Smooth muscle cell of the brain vasculature (primary cell): ENCODE measurements at places on chromosomes 1 and 21.

DNA sequence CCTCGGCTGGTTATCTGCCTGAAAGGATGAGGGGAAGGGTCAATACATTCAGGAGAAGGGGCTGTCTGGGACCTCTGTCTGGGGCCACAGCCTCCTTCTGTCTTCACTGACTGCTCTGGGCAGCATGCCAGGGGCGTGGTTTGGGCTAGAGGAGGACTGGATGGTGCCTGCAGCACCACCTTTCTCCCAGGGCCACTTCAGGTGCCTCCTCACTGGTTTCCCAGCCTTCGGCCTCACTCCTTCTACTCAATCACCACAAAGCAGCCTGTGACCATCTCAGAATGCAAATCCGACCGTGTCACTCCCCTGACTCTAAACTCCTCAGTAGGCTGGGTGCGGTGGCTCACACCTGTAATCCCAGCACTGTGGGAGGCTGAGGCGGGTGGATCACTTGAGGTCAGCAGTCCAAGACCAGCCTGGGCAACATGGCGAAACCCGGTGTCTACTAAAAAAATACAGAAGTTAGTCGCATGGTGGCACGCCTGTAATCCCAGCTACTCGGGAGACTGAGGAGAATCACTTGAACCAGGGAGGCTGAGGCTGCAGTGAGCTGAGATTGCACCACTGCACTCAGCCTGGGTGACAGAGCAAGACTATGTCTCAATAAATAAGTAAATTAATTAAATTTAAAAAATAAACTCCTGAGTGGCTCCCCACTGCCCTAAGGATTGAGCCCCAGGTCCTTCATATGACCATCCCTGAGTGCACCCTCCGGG, 50.1 kb upstream of the ECE1 start:
- no peak for DNase-seq

DNA sequence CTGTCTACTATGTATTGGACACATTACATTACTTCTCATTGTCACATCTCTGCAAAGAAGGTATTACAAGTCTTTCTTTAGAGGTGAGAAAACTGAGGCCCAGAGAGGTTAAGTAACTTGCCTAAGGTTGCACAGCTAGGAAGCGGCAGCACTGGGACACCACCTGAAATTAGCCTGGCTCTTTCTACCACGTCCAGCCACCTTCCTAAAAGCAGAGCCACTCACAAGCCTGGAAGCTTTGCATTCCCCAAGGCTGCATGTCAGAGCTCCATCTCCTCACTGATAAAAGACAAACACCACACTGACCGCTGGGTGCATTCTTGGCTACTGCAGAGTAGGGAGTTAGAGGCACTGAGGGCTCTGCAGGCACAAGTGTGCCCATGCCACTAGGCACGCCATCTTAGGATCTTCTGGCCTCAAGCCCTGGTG, 2.4 kb downstream of the CD247 start:
- DNase-seq, result no peak

DNA sequence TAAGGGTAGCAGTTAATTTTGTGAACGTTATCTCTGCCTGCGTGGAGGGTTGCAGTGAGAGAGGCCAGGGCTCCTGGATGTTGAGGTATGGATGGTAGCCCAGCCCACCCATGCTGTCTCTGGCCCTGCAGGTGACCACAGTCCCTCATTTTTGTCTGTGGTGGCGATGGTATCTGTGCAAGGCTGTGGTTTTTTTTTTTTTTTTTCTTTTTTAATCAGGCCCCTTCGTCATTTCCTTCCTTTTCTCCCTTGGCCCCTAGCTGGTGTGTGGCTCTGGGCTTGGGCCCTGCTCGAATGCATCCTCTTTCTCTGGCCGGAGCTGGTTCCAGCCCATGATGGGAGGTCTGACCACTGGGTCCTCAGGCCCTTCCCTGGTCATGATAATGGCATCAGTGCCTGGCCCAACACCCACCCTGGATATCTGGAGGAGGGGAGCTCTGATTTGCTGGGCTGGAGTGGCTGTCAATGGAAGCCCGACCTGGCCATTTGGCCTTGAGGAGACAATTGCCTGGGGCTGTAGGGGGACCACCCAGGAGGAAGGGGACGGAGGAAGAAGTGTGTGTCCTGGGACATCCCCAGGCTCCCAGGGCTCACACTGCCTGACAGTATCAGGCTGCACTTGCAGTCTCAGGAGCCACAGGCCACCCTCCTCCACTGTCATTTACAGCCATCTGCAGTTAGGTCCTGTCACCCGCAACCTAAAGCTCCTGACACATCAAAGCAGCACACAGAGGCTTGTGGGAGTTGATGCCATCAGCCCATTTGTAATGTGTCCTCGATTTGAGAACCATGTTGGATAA, 8.1 kb upstream of the RNF187 start:
- no peak for DNase-seq

DNA sequence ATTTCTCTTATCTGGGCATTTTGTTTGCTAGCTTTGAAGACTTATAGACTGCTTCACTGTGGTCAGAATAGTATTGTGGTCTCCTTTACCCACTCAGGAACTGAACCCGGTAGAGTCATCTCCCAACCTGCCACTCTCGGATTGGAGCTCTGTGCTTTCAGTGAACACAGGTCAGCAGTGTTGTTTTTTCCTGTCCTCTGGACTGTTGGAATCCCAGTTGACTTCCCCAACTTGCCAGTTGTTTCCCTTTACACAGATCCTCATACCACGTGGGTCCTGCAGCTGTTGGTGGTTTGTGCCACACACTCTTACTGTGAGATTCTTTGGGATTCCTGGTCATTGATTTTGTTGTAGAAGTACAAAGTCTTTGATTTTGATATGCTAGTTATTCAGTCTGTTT, 214.1 kb downstream of the DYRK1A start:
- DNase-seq, result no peak

DNA sequence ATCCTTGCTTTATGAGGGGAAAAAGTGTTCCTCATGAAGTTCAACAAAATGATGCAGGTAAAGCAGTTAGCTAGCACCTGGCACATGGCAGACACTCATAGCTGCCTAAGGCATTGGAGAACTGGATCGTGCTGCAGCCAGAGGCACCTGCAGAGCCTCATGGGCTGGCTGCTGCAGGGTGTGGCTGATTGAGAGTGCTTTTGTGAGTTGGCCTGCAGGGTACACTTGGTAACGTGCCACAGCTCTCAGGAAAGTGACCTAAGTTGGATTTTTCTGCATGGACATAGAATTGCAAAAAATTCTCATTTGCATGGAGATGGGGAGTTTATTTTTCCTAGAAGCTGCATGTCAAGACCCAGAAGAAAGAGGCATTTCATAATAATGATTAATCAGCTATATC, 31.6 kb upstream of the IL20 start:
- DNase-seq, result no peak

DNA sequence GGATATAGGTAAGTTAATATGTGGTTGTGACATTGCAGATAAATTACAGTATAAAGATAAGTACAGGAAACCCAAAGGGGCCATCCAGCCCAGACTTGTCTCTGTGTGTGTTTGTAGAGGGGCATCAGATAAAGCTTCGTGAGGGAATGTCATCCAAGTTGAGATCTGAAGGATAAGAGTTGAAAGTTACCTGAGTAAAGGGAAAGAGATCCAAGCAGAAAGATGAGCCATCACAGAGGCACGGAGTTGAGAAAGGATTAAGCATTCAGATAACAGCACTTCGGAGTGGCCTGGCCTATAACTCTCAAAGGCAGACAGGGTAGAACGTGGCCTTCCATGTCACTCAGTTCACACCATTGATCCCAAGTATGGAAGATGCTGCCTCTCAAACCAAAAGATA, 749.1 kb downstream of the ADGRL2 start:
- no peak for DNase-seq

DNA sequence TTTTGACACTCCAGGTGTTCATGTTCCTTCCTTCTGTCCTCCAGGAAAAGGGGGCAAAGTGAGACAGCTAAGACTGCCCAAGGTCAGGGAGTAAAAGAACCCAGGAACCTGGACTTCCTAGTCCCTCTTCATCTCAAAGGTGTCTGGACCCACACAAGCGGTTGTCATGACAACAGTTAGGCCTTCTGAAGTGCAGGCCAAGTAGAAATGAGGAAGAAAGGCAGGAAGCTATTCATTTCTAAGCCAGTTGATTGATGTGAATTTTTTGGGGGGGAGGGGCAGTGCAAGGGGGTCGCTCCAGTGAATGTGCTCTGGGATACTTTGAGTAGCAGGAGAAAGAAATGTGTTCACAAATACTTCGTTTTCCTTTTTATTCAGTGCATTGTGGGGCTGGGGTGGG, 114.3 kb downstream of the NAV1 start:
- no peak for DNase-seq

- no peak for DNase-seq
These were observed 2.0 kb upstream of the ENAH start for GRCh38 chr1:225654688-225655508.

GRCh38 chr1:182113879-182114626, 52.5 kb upstream of the ZNF648 start:
- DNase-seq, result no peak

- DNase-seq, result no peak
These were observed 179.6 kb downstream of the DHRS3 start for GRCh38 chr1:12438349-12438924.

DNA sequence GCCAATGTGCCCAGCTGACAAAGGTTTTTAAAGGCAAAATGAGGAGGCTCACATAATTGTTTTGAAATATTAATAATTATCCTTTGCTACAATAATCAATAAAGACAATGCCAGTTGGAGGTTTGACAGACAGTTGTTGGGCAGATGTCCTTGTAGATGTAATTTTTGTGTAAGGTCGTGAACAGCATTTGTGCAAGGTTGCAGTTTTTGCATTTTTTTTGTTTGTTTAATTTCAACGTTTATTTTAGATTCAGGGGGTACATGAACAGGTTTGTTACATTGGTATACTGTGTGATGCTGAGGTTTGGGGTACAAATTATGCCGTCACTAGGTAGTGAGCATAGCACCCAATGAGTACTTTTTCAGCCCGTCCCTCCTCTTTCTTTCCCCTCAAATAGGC, 9.3 kb downstream of the MPZ start:
- DNase-seq, result no peak

GRCh38 chr1:175219774-175220173, 27.2 kb upstream of the KIAA0040 start:
- no peak for DNase-seq

GRCh38 chr1:225179686-225180085, 248.2 kb downstream of the LBR start:
- no peak for DNase-seq

- DNase-seq, result no peak
These were observed 24.3 kb upstream of the KCNE1 start for GRCh38 chr21:34536311-34536710.

DNA sequence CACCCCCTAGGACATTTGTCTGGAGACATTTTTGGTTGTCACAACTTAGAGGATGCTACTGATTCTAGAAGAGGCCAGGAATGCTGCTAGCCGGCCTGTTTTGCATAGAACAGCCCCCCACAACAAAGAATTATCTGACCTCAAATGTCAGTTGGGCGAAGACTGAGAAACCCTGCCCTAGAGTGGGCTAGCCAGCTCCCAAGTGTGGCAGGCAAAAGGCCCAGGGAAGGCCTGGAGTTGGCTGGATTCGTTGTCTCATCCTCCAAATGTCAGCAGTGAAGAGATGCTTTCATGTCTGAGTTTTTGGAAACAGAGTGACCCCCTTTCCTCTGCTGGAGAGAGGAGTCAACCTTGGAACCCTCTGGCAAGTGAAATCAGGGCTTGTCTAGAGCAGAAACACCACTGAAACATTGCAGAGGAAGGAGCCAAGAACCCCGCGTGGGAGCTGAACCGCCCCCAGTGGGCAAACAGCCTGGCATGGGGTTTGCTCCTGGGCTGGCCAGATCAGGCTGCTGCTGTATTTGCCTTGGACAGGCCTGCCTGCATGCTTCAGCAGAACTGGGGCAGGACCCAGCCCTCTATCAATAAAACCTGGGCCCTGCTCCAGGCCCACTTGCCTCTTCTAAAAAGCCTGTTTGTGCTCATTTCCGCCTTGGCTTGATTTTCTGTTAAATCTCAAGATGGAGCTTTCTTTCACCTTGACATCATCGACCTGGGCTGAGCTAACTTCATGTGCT, 32.9 kb downstream of the RASSF5 start:
- no peak for DNase-seq

- DNase-seq, result no peak
These were observed 70.5 kb upstream of the CNIH3 start for GRCh38 chr1:224545571-224545970.

GRCh38 chr1:16139473-16139962, 16.4 kb downstream of the EPHA2 start:
- no peak for DNase-seq

- DNase-seq, result no peak
These were observed 107.6 kb upstream of the UBE2U start for GRCh38 chr1:64095832-64096231.

- DNase-seq, result no peak
These were observed 206.6 kb downstream of the APP start for GRCh38 chr21:25964015-25964414.

DNA sequence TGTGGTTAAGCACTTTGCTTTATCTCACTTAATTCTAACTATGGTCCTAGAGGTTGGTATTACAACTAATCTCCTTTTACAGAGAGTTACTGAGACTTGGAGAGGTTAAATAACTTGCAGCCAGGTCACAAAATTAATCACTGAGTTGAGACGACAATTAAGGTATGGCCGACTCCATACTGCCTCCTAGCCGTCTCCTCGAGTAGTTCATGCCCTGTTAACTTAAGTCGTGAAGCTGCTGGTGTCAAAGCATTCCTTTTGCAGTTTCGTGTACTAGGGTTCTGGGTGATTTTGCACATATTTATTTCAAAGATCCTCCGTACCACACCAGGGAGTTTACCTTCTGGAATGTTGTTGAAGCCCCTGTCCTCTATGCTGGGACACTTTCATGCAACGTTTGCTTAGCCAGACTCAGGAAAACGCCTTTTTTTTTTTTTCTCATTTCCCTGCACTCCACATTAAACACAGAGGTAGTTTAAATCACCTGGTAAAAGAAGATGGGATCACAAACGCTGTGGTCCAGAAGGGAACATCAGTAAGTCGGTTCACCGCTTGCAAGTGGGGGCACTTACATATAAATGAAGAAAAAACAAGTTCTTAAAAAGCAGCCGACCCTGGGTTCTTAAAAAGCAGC, 570 bp upstream of the NEK7 start:
- DNase-seq, result peak; percentile 40

GRCh38 chr1:94265011-94265422, 27.6 kb upstream of the ARHGAP29 start:
- no peak for DNase-seq

DNA sequence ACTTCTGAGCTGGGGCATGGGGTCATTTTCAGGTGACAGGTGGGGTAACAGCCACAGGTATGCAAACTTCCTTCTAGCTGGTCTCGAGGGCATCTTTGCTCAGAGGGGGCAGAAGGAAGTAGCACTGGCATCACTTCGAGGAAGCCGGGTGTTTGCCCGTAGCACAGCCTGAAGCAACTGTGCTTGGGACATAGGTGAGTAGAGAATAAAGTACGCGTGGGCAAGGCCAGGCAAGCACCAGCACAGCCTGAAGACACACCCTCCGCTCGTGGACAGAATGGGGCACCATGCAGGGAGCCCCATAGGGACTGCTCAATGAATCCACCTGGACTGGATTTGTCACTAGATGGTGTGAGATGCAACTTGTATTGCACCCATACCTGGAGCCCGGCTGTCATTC, 167.1 kb downstream of the KCNJ6 start:
- no peak for DNase-seq
